ENCODE measurements at places on chromosomes 1 and 21. TPM values are rescaled to one million over a fixed set of nuclear protein-coding genes. Genes with fewer than 3 reads are reported as not detected.

Gene C1QA
- not detected for total RNA-seq

Gene CELA2B
- not detected for total RNA-seq

Gene TMEM269
- 0.67 TPM for total RNA-seq

Gene TINAGL1
- total RNA-seq: 10.0 TPM

Gene RNF186
- total RNA-seq: not detected

Gene AMY1B
- total RNA-seq: not detected

Gene GJA9
- total RNA-seq: not detected

Gene PLXNA2
- 20.5 TPM for total RNA-seq

Gene KDF1
- not detected for total RNA-seq

Gene HPDL
- 0.35 TPM for total RNA-seq

Gene HPCA
- total RNA-seq: not detected

GRCh38 chr1:178540204-178540603 is 27.3 kb downstream of the TEX35 start:
- H3K27ac ChIP-seq: no peak overlapping the region
- no peak overlapping the region for H3K4me3 ChIP-seq
- H3K36me3 ChIP-seq: no peaks in the 10 kb centered on the region
- peaks cover 49% of the 10 kb centered on the region for H3K4me1 ChIP-seq

DNA sequence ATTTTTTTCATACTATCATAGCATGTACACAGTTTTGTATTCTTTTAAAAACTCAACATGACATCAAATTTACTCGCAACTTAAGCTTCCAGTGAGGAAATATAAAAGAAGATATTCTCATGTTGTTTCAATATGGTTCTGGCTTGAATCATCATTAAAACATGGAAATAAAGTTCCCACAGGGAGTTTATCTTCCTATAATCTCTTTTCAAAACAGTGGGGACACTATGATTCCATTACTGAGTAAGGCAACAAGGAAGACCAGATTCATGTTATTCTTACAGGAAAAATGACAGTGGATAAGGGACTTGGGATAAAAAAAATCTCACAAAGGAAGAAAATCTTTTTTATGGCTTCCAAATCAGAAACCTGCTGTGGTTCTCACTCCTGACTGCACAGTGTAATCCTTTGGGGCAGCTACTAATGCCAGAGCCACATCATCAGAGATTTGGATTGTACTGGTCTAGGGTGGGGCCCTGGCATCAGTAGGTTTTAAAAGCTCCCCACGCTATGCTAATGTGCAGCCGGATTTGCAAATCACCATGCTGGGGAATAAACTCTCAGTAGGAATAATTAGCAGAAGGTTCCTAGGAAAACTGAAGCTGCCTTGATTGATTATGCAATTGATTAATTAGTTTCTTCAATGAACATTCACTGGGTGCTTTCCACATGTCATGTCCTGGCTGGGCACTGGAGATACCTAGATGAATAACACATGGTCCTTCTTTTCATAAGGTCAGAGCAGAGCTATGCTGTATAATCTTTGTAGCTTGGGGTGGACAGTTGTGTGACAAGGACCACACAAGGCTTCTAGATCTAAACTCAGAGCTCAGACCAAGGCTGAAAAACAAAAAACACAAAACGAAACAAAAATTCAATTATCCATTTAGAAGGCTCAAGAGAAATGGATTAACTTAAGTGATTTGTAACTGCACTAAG is 71.1 kb upstream of the C8B start:
- no peaks in the 10 kb centered on the region for H3K36me3 ChIP-seq
- peaks cover 2% of the 10 kb centered on the region for H3K27me3 ChIP-seq
- H3K27ac ChIP-seq: no peak overlapping the region
- H3K4me1 ChIP-seq: no peaks in the 10 kb centered on the region
- DNase-seq: no peak

DNA sequence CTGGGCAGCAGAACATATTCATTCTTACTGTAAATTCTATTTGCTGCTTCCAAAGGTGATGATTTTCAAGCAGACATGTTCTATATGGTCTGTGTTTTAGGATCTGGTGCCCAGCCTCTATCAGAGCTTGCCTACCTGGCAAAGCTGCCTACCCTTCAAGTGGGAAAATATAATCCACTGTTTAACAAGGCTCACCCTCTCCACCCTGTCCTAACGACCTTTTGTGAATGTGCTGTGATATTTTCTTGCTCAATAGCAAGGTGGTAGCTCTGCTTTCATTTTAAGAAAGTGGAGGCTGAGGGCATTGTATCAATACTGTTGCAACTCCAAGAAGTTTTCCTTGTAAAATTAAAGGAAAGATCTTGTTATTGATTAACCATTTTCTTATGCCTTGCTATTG is 26.0 kb upstream of the AGO1 start:
- DNase-seq: no peak
- H3K27me3 ChIP-seq: no peaks in the 10 kb centered on the region
- H3K36me3 ChIP-seq: peaks cover 39% of the 10 kb centered on the region
- no peak overlapping the region for H3K4me3 ChIP-seq

DNA sequence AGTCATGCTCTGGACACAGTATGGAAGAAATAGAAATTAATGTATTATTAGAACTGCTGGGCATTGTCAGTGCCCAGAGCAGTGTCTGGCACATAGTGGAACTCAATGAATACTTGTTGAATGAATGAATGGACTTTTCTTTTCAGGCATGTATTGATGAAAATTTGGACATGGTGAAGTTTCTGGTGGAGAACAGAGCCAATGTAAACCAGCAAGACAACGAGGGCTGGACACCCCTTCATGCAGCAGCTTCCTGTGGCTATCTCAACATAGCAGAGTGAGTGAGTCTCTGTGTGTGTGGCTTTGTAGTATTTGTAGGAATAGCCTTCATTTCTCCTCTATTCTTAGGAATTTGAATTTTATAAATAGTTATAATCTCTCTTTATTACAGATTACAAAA is 68.1 kb downstream of the PPP1R12B start:
- H3K27me3 ChIP-seq: no peaks in the 10 kb centered on the region
- peaks cover 24% of the 10 kb centered on the region for H3K4me1 ChIP-seq
- no peaks in the 10 kb centered on the region for H3K36me3 ChIP-seq
- H3K27ac ChIP-seq: no peak overlapping the region
- no peak overlapping the region for H3K4me3 ChIP-seq
- DNase-seq: no peak

- H3K4me3 ChIP-seq: no peak overlapping the region
- no peak overlapping the region for H3K27ac ChIP-seq
- H3K27me3 ChIP-seq: no peaks in the 10 kb centered on the region
- H3K4me1 ChIP-seq: no peaks in the 10 kb centered on the region
- DNase-seq: no peak
These were observed 27.1 kb downstream of the PTPRF start for GRCh38 chr1:43557744-43558245.

- no peaks in the 10 kb centered on the region for H3K36me3 ChIP-seq
- DNase-seq: no peak
- H3K27ac ChIP-seq: no peak overlapping the region
- H3K27me3 ChIP-seq: no peaks in the 10 kb centered on the region
These were observed 2.2 kb downstream of the PALMD start for GRCh38 chr1:99648107-99648506.

DNA sequence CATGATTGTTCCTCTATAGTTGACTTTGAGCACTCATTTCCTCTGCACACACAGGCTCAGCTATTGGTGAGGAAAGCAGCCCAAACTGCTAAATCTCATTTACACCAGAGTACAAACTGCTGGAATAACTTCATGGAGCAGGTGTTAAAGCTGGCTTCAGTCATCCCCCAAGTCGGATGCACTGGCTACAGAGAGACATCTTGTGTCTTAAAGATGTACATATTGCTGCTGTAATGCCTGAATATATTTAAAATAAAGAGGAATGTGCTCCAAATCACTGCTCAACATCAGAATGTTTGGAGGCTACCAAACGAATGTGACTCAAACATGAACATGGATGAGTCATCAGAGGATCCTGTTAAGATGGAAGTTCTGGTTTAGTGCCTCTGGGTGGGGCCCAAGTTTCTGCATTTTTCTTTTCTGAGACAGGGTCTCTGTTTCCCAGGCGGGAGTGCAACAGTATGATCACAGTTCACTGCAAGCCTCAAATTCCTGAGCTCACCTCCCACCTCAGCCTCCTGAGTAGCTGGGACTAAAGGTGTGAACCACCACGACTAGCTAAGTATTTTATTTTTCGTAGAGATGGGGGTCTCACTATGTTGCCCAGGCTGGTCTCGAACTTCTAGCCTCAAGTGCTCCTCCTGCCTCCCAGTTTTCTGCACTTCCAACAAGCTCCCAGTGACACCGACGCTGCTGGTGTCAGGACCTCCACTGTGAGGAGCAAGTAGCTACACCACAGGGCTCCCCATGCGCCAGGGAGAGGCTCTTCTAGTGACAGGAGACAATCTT is 79.0 kb upstream of the KRTAP19-8 start:
- no peak overlapping the region for H3K4me3 ChIP-seq
- peaks cover 15% of the 10 kb centered on the region for H3K4me1 ChIP-seq
- DNase-seq: no peak

DNA sequence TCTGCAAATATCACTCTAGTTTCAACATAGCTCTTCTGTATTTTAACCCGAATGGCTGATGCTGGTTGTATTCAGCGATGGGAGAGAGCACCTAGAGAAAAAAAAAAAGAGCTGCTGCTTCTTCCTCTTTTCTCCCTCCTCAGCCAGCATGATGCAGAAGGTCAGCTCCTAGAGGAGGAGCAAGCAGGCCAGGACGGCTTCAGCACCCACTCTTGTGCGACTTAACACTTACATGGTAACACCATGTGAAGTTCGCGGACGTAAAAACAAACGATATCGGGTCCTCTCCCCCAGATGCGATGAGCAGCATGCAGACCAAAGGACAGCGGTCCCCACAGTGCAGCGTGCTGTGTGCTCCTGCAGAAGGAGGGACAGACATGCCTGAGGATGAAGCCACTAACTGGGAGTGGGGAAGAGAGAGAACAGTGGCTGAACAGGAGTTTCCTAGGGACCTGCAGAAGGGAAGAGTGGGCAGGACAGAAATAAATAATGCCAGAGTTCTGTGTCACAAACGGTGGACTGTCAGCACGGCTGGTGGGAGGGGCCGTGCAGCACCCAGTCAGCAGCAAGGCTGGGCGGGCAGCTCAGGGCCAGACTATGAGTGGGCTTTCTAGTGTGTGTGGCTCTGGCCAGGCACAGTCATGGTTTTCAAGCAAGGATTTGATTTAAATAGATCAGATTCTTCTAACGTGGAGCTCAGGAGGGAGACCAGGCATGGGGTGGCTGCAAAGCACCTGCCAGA is 11.4 kb upstream of the B3GALT5 start:
- H3K36me3 ChIP-seq: no peaks in the 10 kb centered on the region
- H3K27ac ChIP-seq: no peak overlapping the region
- DNase-seq: no peak
- H3K4me3 ChIP-seq: no peak overlapping the region
- H3K27me3 ChIP-seq: peaks cover 5% of the 10 kb centered on the region
- H3K4me1 ChIP-seq: no peaks in the 10 kb centered on the region

GRCh38 chr1:168723000-168723399 is 6.0 kb downstream of the DPT start:
- no peak for DNase-seq
- peaks cover 13% of the 10 kb centered on the region for H3K27me3 ChIP-seq
- no peak overlapping the region for H3K27ac ChIP-seq
- no peak overlapping the region for H3K4me3 ChIP-seq

DNA sequence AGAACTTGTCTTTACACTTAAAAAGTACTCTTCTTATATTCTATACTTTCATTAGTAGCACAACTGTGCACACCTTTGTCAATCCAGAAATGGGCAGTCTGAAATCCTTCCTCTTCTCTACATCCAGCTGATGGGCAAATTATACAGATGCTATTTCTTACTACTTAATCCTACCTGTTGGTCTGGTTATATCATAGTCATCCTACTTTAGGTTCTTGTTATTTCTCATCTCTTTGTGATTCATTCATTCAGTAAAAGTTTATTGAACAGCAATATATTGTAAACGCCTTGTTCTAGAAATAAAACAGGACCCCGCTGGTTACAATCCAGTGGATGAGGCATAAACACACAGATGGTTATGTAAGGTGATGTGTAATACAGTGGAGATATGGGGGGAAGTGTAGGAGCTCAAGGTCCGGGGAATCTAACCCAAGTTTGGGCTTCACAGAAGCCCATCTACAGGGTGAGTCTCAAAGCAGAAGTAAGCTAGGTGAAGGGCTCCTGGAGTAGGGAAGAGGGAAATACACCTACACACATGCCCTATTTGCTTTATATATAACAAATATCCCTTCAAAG is 11.8 kb upstream of the FUBP1 start:
- H3K36me3 ChIP-seq: peaks cover 18% of the 10 kb centered on the region
- DNase-seq: no peak
- H3K4me3 ChIP-seq: no peak overlapping the region

DNA sequence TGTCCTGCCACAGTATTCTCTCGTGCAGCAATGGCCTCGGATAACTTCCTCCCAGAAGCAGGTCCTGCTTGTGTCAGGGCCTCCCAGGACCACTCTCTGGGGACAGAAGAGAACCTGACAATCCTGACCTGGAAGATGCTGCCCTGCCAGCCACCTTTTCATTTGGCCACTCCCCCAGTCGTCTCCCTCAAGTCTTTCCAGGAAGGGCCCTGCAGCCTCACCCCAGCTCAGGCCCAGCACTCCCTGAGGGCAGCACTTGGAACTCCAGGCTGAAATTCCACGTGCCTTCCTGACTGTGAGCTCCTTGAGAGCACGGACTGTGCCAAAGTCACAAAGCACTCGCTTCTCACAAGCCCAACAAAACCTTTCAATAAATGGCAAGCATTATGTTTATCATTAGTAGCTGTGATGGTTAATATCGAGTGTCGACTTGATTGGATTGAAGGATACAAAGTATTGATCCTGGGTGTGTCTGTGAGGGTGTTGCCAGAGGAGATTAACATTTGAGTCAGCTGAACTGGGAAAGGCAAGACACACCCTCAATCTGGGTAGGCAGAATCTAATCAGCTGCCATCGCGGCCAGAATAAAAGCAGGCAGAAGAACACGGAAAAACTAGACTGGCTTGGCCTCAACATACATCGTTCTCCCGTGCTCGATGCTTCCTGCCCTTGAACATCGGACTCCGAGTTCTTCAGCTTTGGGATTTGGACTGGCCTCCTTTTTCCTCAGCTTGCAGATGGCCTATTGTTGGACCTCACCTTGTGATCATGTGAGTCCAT is 2.3 kb upstream of the CLEC20A start:
- no peak overlapping the region for H3K4me3 ChIP-seq
- peak; percentile 73 for DNase-seq
- H3K27ac ChIP-seq: no peak overlapping the region
- no peaks in the 10 kb centered on the region for H3K36me3 ChIP-seq
- H3K27me3 ChIP-seq: no peaks in the 10 kb centered on the region

GRCh38 chr1:165397944-165398343 is 41.4 kb upstream of the LMX1A start:
- H3K4me3 ChIP-seq: no peak overlapping the region
- DNase-seq: no peak
- H3K4me1 ChIP-seq: peaks cover 13% of the 10 kb centered on the region
- no peaks in the 10 kb centered on the region for H3K36me3 ChIP-seq
- peaks cover 5% of the 10 kb centered on the region for H3K27me3 ChIP-seq
